ENCODE measurements at places on chromosomes 1 and 21.

- DNase-seq: no peak
These were observed 21.3 kb downstream of the ATPAF1 start for GRCh38 chr1:46646844-46647243.

DNA sequence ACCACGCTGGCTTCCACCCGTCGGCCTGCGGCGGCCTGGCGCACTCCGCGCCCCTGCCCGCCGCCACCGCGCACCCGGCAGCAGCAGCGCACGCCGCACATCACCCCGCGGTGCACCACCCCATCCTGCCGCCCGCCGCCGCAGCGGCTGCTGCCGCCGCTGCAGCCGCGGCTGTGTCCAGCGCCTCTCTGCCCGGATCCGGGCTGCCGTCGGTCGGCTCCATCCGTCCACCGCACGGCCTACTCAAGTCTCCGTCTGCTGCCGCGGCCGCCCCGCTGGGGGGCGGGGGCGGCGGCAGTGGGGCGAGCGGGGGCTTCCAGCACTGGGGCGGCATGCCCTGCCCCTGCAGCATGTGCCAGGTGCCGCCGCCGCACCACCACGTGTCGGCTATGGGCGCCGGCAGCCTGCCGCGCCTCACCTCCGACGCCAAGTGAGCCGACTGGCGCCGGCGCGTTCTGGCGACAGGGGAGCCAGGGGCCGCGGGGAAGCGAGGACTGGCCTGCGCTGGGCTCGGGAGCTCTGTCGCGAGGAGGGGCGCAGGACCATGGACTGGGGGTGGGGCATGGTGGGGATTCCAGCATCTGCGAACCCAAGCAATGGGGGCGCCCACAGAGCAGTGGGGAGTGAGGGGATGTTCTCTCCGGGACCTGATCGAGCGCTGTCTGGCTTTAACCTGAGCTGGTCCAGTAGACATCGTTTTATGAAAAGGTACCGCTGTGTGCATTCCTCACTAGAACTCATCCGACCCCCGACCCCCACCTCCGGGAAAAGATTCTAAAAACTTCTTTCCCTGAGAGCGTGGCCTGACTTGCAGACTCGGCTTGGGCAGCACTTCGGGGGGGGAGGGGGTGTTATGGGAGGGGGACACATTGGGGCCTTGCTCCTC, 1.9 kb downstream of the OLIG2 start:
- no peak for DNase-seq

DNA sequence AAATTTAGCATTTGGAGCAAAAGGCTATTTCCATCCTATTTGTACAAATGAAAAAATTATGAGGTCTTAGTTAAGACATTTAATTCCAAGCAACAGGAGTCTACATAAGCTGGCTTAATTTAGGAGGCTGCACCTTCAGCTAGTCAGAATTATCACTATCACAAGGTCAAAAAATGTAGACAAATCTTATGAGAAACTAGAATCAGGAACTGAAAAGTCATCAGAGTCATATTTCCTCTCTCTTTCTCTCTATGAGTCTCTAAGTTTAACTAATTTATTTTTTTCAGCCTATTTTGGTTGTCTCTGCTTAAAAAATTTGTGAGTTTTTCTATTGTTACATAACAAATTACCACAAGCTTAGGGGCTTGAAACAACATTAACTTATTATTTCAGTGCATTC, 807.1 kb upstream of the PRMT6 start:
- no peak for DNase-seq

DNA sequence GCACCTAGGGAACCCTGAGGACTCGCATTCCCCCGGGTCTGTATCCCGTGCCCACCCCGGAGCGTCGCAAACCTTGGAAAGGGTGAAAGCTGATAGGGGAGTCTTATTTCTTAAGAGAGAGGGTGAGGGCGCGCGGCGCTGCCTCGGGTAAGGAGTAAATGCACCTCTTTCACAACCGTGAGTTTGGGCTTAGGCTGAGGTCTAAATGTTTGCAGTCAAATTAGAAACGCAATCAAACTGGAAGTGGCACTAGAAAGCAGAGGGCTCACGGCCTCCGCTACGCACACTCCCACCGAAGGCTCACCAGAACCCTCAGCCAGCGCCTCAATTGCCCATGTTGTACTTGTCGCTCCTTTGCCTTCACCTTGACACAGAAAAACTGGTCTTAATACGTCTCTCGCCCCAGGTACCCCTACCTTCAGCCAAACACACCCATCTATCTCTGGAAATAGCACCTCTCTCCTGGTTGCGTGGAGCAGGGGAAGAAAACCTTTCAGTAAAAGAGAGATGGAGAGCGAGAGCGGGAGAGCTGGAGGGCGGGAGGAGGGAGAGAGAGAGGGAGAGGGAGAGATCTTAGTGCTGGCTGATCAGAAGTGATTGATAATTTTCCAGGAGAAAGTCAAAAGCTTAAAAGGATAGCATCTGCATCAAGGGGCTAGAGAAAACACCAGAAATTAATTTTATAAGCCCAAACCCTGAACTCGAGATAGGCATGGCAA, 1.7 kb upstream of the HLX start:
- no peak for DNase-seq

DNA sequence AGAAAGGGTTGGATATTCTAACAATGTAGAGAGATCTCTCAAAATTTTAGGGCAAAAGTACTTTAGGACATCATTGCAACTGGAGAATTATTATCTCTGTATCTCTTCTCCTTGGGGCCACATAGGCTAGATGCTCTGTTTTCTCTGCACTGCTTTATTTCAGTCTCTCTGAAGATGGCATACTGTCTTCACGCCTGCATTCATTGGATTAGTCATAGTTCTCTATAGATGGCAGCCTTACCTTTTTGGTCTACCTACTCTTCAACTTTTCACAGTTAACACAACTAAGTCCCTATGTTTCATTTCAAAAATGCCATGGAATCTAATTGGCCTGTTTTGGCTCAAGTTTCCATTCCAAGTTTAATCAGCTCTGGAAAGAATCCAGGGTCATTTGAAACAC, 1623.3 kb upstream of the B3GALT2 start:
- no peak for DNase-seq

DNA sequence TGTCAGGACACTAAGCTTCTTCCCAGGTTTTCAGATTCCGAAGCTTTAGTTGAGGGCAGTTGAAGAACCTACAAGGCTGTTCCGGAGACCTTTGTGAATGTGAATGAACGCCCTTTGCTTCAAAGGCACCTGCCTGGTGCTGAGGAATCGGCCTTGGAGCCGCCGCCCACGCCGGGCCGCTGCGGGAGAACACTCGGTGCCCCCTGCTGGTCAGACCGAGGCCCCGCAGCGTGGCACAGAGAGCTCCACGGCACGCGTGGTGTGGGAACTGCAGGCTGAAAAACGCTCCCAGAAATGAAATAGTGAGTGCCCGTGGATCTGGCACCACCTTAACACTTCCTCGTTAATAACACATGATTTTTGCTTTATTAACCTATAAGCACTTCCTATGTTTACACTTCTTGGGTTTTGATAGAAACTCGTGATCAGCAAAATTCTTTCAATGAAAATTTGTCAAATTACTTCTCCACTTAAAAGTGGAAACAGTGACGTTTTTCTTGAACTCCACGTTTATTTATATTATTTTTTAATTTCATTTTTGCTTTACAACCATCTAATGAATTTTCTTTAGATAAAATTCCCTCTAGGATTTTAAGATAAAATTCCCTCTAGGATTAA, 460.6 kb downstream of the DSCAM start:
- DNase-seq: no peak

DNA sequence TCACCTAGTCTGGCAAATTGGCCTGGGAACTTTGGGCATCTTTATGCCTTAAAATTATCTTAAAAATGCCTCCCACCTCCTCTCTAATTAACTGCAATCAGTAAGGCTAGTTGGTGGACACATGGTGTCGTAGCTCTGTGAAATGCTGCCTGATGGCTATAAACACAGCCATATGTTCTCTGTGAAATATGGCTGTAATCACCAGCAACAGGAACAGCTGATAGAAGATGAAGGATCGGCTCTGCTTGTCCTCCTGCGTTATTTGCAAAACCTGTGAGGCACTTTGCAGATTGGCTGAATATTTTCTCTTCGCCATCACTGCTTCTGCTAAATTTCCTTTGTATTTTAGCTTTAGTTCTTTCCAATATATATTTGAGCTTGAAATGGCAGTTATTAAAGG, 419.6 kb downstream of the RWDD3 start:
- DNase-seq: no peak

GRCh38 chr1:171196351-171196750, 11.3 kb downstream of the FMO2 start:
- DNase-seq: no peak

- DNase-seq: peak; percentile 39
These were observed 619 bp downstream of the BCL9 start for GRCh38 chr1:147541672-147542568.

GRCh38 chr1:57040811-57041210, 75.0 kb upstream of the C8B start:
- DNase-seq: no peak

DNA sequence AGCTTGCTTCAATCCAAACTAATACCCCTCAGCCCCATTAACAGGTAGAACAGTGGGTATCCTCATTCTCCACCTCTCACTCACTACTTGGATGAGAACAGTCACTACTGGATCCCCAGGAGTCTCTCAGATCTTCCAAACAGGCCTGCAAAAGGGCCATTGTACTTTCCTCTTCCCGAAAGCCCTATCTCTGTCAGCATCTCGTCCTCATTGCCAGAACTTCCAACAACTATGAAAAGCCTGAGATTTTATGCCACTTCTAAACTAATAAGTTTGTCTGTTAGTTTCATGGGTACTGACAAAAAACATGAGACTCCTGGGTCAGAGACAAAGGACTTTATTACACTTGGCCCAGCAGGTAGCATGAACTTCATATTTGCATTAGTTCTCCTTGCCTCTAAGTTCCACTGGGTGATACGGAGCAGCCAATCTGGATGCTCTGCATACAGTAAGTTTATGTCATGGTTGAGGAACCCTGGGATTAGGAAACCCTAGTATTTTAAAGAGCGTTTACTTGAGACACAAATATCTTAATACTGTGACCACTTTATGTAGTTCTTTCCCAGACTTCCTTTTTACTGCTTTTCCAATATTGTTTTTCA, 38.1 kb downstream of the VANGL2 start:
- no peak for DNase-seq

- no peak for DNase-seq
These were observed 34.5 kb upstream of the RALGPS2 start for GRCh38 chr1:178690496-178690895.

- DNase-seq: no peak
These were observed 61.7 kb downstream of the ARID4B start for GRCh38 chr1:235266325-235266724.

DNA sequence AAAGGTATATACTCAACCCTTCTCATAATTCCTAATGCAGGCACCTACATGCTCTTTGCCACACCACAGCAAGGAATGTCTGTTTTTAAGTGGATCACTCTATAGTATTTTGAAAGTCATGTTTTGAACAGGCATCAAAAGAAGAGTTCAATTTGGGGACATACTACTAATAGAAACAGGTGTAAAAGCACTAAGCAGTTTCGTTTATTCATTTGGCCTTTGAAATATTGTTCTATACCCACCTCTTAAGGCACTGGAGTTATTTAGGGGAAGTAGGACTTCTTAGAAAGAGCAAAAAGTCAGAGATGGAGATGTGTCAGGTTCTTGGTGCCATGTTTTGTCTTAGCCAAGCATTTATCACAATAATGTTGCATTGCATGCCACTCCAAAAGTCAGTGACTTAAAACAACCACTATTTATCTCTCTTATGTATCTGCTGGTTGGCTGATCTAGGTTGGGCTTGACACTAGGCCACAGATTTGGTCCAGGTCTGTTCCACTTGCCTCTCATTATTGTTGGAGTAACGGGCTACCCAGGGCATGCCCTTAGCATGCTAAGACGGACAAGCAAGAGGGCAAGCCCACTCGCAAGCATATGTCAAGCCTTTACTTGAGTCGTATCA, 107.5 kb downstream of the RGL1 start:
- no peak for DNase-seq

GRCh38 chr1:226116673-226117072, 54.2 kb downstream of the H3-3A start:
- no peak for DNase-seq

DNA sequence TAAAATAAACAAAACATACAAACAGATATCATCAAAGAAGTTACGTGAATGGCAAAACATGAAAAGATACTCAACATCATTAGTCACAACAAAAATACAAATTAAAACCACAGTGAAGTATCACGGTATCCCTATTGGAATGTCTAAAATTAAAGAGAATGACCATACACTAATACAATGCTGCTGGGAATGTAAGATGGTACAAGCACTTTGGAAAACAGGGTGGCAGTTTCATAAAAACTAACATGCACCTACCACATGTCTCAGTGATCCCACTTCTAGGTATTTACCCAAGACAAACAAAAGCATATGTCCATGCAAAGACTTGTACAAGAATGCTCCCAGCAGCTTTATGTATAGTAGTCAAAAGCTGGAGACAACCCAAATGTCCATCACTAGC, 69.1 kb downstream of the HSF2BP start:
- no peak for DNase-seq

GRCh38 chr1:207711285-207711684, 40.6 kb upstream of the CD46 start:
- DNase-seq: no peak

- DNase-seq: no peak
These were observed 28.1 kb downstream of the PLXNA2 start for GRCh38 chr1:208216062-208216461.

- DNase-seq: no peak
These were observed 6.9 kb downstream of the TAF5L start for GRCh38 chr1:229619002-229619401.

DNA sequence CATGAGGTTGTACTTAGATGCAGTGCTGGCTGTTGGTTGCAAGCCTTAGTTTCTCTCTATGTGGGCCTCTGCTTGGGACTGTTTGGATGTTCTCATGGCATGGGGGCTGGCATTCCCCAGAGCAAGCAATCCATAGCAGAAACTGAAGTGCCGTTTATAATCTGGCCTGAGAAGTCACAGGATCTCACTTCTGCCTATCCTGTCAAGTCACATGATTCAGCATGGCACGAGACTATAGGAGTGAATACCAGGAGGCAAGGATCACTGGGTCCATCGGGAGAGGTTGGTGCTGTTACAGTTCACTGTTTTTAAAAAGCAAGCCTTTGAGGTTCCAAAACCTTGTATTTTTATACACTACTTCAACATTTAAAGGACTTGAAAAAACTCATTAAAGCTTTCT, 16.7 kb downstream of the COLGALT2 start:
- no peak for DNase-seq
